ENCODE measurements at places on chromosomes 7 and 10.

- no peak for DNase-seq
These were observed 1033.6 kb upstream of the LRRTM3 start for GRCh38 chr10:65892284-65892683.

- no peak for DNase-seq
These were observed 72.0 kb upstream of the VKORC1L1 start for GRCh38 chr7:65800890-65801341.

DNA sequence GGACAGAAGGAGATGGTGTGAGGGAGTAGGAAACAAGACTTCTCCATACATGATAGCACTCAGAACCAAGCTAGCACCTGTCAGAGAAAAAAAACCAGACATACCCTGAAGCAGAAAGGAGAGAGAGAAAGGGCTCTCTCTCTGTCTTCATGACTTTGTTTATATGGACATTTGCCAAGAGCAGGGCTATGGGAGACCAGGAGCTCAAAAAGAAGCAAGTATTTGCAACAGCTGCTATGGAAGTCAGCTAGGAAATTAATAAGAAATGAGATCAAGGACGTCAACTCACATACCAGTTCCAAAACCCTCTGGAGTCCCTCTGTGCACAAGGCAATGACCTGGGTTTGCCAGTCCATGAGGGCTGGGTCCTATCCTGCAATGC lies 111.6 kb downstream of the SGMS1 start:
- DNase-seq: no peak

- peak; percentile 95 for DNase-seq
These were observed 32.6 kb downstream of the PDZD8 start for GRCh38 chr10:117342641-117343040.

GRCh38 chr10:69453795-69454194 lies 2.5 kb downstream of the TSPAN15 start:
- no peak for DNase-seq

DNA sequence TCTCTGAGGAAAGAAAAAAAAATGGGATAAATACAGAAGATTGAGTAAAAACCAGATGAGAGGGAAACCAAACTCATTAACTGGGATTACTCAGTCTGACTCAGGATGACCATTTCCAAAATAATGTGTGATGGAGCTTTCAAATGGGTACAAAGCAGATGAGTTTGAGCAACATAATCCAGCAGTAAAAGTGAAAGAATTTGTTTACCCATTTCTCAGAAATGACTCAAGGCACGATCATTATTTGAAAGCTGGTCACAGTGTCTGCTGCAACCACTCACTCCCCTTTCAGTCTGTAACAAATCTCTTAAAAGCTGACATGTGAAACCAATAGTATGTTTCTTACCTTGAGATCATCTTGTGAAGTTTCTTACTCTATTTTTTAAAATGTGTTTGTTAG lies 104.7 kb upstream of the KLF14 start:
- peak; percentile 97 for DNase-seq

- DNase-seq: no peak
These were observed 91.3 kb downstream of the KLF6 start for GRCh38 chr10:3693698-3694080.

GRCh38 chr10:14736600-14737081 lies 38.1 kb downstream of the FAM107B start:
- DNase-seq: peak; percentile 72

- no peak for DNase-seq
These were observed 19.6 kb upstream of the RET start for GRCh38 chr10:43057231-43057711.

- DNase-seq: peak; percentile 89
These were observed 21.6 kb upstream of the LIMK1 start for GRCh38 chr7:74061840-74062539.

DNA sequence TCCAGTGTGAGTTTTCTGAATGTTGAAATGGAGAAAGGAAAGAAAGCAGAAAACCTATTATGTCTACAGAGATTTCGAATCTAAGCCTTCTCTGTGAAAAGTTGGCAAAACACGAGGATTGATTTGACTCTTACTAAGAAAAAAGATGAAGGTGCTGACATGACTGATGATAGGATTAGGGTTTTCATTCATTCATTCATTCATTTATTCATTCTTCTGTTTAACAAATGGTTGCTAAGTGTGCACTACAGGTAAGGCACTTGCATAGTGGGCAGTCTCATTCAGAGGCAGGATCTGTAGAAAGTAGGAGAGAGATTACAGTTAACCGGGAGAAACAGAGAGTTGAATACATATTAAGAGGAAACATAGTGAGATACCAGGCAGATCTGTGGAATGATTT lies 137.1 kb downstream of the ZNF365 start:
- no peak for DNase-seq

DNA sequence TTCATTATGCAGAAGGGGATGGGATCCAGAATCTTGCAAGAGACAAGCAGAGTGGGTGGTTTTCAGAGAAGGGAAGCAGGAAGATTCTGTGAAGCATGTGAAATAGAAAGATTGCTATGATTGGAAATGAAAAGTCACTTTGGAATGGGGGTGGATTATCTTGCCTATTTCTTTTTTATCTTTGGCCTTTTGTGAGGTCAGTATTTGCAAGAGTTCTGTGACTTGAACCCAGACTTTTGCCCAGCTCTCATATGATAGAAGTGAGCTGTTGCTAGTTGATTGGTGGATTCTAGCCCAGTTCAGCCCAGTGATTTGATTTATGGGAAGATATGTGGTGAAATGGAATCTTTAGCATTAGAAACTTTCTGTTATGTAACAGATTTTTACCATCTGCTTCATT lies 17.1 kb downstream of the ENTPD7 start:
- DNase-seq: peak; percentile 74

DNA sequence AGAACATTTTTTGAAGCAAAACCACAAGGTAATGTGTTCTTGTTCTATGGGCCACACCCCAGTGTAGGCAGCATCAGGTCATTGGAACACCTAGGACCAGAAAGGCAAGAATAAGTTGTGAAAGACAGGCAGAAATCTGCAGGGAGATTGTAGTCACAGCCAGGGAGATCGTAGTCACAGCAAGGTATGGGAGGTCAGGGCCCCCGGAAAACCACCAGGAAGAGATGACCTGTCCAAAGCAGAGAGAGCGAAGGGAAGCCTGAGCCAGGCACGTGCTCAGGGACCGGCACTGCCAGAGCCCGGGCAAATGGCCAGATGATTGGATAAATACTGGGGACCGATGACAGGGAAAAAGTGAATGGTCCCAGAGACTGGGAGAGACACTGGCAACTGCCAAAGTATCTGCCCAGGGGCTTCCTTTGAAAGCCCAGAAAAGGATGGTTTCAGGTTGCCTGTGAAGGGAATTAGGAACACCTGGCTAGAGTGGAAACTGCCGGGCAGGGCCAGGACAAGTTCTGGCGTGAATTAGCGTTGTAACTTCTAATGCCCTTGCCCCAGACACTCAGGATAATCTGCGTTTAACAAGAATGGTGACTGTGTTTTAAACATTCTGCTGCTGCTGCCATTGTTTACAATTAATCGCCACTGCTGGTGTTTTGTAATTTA lies 3.9 kb upstream of the NOBOX start:
- DNase-seq: no peak

- peak; percentile 3 for DNase-seq
These were observed 697 bp upstream of the SNX13 start for GRCh38 chr7:17940951-17941431.
